GOT3 (cell line): ENCODE measurements at places on chromosomes 16 and 17.
A peak's percentile ranks its signal among the peaks of the same experiment; 100 is the strongest.

DNA sequence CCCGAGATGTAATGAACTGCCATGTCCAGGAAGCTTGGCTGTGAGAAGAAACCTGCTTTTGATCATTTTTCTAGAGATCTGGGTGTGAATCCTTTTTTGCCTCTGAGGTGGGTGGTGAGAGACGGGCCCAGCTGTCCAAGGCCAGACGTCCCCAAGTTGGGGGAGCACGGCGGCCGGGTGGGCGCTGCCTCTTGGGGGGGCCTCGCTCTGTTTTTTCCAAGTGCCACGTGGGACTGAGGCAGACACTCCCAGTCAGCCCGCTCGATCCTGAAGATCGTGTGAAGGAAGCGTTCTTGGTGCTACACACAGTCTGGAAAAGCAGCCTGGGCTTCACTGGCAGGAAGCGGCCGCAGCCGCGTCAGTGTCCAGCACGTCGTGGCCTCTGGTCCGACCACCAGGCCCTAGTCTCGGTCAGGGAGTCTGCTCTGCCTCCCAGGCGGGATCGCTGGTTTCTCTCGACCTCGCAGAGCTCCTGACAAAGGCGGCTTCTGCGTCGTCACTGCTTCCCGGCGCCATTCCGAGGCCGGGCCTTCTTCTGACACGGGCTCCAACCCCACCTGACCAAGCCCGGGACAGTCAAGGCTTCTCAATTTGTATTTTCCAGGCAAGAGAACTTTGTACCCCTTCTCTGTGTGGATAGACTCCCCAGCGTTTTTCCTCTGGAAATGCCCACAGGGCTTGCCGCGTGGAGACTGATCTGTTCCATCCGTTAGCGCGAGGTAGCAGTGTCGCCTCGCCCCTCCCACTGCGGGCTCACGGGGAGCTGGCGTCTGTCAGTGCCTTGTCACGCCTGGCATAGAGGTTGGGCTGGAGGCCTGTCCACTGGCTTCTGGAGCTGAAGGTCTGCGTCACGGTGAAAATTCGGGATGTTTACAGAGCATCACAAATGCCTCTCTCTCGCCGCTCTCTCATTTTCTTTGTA is 12.4 kb downstream of the PRSS27 start:
- no peak for DNase-seq

GRCh38 chr16:22353933-22354541 is 20.4 kb downstream of the CDR2 start:
- DNase-seq, result no peak

DNA sequence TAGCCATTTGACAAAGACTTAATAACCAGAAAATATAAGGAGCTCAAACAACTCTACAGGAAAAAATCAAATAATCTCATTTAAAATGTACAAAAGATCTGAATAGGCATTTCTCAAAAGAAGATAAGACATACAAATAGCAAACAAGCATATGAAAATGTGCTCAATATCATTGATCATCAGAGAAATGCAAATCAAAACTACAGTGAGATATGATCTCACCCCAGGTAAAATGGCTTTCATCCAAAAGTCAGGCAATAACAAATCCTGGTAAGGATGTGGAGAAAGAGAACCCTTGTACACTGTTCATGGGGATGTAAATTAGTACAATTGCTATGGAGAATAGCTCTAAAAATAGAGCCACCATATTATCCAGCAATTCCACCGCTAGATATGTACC is 43.1 kb downstream of the HSD17B2 start:
- DNase-seq, result no peak

- DNase-seq, result no peak
Observed at GRCh38 chr16:66127459-66128370, 238.8 kb upstream of the CDH5 start.

- no peak for DNase-seq
Observed at GRCh38 chr17:64158831-64159590, 29.1 kb upstream of the ERN1 start.

GRCh38 chr17:31095236-31096105 is 694 bp downstream of the NF1 start:
- no peak for DNase-seq

- DNase-seq, result no peak
Observed at GRCh38 chr17:57916925-57917858, 38.0 kb downstream of the CUEDC1 start.

GRCh38 chr16:75733305-75734211 is 7.3 kb upstream of the CPHXL start:
- DNase-seq, result no peak

DNA sequence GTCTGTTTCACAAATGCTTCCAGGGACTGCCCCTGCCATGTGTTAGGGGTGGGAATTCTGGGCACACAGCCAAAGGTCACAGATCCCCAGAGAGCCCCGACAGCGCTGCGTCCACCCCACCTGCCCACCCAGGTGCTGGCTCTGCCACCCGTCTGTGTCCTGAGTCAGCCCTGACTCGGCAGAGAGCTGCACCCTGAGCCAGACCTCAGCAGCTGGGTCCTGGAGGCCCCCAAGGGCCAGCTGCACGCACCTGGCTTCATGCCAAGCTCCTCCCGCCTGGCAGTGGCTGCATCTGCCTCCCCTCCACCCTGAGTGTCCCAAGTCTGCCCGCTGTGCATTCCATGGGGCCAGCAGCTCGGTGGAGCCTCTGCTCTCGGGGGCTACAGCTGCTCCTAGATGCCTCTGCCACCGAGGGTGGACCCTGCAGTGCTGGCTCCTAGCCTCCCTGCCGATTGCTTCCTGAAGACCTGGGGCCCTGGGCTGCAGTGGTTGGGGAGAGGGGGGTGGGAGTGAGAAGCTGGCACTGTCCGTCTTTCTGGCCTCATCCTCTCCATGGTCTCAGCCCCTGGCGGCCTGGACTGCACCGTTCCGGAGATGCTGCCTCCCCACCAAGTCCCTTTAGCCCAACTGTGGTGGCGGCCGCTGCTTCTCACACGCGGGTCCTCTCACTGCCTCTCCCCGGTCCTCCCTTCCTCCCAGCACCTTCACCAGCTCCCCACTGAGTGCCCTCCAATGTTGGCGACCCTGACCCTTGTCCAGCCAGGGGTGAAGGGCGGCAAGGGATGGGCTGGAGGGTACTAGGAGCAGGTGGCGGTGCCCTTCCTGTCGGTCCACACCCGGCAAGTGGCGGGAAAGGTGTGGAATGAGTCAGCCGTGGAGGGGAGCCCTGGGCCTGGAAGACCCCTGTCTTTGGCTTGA is 3.0 kb downstream of the SECTM1 start:
- no peak for DNase-seq

DNA sequence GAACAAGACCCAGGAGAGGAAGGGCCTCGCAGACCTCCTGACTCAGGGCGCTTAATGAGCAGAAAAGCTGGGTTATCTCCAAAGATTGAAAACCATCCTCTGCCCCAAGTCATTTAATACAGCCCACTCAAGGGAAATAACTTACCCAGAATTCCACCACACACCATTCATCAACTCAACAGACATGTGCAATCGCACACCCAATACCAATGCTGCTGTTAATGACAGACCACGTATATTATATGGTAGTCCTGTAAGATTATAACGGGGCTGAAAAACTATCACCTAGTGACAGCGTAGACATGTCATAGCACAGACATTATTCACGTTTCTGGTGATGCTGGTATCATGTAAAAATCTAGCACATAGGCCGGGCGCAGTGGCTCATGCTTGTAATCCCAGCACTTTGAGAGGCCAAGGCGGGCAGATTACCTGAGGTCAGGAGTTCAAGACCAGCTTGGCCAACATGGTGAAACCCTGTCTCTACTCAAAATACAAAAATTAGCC is 52.5 kb upstream of the HELZ start:
- no peak for DNase-seq

DNA sequence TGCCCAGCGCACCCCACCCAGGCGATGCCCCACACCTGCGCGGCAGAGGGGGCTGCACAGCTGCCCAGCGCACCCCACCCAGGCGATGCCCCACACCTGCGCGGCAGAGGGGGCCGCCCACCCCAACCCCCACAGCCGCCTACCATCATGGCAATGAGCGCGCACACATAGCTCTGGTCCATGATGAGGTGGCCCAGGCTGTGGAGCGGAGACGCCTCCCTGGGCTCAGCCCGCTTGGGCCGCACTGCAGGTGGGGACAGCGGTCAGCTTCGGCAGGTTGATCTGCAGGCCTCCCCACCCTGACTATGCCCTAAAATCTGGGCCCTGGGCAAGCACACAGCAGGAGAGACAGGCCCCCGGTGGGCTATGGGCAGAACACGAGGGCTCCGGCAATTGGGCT is 30.2 kb downstream of the CTU2 start:
- no peak for DNase-seq

- no peak for DNase-seq
Observed at GRCh38 chr17:80107231-80108021, 6.0 kb downstream of the GAA start.

DNA sequence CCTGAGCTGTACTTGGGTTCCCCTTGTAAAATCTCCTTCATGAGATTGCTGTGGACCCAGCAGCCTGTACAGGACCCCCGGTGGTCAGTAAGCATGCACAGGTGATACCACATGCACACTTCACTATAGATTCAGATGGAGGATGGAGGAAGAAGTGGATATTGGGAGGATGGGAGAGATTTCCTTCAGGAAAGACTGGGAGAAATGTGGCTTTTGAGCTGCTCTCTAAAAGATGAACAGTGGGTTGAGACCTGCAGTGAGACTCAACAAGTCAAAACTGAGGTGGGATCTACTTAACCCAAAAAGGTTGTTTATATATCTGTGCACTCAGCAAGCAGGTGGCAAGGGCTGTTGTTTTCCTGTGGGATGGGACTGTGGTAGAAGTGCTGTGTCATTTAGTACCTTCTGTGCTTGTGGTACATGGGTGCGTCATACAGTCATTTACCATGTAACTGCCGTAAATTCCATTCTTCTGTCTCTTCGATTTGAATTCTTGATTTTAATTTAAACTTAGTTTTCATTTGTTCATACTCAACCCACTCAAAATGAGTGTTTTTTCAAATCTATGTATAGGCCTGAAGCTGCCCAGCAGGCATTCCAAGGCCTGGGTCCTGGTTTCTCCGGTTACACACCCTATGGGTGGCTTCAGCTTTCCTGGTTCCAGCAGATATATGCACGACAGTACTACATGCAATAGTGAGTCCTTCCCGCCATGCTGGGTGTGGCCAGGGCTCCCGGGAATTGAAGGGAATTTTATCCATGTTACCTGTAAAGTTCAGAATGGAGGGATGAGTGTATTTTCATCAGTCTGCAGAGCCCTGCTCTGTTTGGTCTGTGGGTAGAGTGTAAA is 6.9 kb downstream of the HERPUD1 start:
- DNase-seq, result no peak

DNA sequence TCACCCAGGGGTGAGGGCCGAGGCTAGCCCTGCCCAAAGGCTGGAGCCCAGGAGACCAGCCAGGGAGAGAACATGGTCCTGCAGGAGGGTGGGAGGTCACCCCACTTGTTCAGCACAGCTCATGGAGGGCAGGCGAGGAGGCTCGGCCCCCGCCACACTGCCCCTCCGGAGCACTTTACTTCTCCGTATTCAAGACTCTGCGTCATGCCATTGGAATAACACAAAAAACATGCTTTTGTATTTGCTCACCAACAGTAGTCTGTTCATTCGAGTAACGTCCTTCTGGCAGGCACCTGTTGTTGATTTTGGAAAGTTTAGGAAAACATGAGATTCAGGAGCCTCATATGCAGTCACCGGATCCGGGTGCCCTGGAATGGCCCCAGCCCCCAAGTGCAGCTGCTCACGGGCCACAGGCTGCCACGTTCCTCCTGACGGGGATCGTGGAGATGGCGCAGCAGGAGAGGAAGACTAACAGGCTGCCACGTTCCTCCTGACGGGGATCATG is 81.1 kb upstream of the DNAH17 start:
- DNase-seq, result no peak

GRCh38 chr17:17958982-17959381 is 13.2 kb downstream of the TOM1L2 start:
- no peak for DNase-seq

DNA sequence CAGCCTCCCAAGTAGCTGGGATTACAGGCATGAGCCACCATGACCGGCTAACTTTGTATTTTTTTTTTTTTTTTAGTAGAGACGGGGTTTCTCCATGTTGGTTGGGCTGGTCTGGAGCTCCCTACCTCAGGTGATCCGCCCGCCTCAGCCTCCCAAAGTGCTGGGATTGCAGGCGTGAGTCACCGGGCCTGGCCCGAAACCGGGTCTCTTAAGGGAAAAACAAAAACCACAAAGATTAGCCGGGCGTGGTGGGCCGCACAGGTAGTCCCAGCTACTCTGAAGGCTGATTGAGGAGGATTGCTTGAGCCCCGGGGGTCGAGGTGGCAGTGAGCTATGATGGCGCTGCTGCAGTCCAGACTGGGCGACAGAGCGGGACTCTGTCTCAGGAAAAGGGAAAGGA is 19.9 kb upstream of the RBL2 start:
- no peak for DNase-seq

- DNase-seq, result no peak
Observed at GRCh38 chr17:12680407-12680897, 14.8 kb downstream of the MYOCD start.

DNA sequence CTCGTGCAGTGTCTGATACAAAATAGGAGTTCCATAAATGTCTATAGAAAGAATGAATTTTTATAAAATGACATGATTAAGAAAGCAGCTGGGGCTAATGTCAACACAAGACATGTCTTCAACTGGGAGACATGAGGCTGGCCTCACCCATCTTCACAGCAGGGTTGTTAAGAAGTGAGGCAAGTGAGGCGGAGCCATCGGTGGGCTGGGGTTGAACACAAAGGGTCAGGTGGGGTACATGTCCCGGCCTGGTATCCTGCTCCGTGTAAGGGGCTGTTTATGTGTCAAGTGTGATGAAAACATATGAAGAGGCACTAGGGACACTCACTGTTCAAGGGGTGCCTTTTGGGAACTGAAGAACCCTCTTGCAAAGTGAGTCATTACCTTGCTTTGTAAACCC is 22.1 kb downstream of the CDK5R1 start:
- no peak for DNase-seq

DNA sequence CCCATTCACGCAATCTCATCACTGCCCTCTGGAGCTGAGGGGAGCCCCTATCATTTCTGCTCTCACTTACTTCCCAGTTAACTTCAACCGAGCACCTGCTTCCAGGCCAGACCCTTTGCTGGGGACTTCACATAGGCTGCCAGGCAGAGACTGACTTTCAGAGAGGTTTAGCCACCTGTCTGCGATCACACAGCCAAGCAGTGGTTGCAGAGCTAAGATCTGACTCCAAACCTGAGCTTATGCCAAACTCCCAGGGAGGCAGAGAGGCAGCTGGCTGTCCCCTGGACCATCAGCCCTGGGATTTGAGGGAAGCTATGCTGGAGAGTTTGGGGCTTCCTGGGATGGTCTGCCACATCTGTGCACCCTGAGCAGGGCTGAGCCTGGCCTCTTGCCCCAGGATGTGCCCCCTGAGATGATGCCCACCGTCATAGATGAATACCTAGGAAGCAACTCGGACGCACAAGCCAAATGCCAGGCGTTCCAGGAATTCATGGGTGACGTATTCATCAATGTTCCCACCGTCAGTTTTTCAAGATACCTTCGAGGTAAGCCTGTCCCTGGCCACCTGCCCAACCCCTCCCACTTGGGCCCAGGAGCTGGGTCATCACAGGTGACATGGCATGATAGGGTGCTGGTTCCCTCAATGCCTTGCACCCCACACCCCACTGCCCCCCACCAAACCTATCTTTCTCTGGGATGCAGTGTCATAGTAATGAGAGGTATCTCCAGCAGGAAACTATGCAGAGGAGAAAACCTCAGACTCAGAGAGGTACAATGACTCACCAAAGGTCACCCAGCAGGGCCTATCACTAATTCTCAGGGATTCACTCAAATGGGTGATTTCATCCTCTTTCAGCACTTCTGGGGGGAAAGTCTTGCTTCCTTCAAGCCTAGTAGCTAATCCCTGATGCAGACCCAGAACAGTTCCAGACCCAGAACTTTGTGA is 10.0 kb downstream of the CES3 start:
- no peak for DNase-seq

GRCh38 chr16:397736-398332 is 835 bp downstream of the NME4 start:
- DNase-seq, result peak; percentile 36
